ENCODE measurements at places on chromosomes 11 and 22.

DNA sequence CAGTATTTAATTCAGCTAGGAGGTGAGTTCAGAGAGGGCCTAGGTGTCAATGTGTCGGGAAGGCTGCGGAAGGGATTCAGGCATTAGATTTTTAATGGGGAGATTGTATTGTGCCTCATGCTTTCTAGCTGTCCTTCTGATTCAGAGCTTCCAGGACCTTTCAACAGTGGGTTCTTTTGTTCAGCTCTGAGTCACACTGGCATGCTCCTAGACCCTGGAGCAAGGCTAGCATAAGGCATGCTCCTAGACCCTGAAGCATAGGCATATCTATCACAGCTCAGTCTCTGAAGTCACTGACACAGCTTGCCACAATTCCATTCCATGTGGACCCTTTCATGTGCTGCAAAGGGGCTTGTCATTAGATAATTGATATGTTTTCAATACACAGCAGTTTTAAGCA, 396.9 kb downstream of the RAB38 start:
- DNase-seq: no peak

DNA sequence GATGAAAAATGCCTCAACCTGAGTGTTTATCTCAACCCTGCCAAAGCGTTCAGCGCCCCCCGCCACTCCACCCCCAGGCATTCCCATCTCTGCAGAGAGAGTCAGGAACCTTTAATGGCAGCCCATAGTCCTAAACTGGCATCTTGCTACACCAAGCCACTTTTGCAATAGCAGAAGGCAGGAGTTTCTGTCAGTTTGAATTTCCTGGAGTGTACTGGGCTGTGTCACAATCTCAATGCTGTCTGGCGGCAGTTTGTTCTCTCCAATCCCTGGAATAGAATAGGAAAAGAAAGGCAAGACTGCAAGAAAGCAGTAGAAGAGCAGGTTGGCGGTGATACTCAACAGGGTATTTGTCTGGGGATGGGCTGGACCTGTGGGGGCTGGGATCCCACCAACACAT, 32.9 kb upstream of the FLI1 start:
- DNase-seq: no peak

DNA sequence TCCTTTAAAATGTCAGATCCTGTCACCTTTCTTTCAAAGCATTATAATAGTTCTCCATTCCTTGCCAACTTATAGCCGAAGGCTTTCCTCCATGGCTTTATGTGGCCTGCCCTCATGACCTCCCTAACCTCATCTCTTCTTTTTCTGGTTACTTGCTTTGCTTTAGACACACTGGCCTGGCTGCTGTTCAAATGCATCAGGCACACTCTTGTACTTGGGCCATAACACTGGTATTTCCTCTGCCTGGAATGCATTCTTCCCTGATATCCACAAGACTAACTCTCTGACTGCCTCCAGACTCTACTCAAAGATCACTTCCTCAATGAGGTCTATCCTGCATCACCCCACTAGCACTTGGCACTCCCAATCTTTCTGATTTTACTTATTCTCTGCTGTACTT, 710.3 kb downstream of the KCNA4 start:
- DNase-seq: peak; percentile 87

DNA sequence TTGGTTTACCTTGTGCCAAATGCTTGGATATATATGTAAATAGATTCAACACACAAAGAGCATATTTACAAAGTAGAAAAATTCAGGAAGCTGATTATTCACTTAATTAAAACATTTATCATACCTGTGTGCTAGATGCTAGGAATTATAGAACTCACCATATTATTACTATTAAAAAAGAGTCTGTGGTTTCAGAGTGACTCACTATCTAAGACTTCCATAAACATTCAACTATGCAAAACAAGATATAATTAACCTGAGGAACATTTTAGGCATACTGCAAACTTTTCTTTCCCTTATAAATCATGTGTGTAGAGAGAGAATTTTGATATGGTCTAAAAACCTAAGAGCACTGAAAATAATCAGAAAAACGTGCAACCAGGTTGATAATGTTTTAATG, 27.3 kb downstream of the CTSC start:
- no peak for DNase-seq

GRCh38 chr11:47328449-47329390, 23.8 kb downstream of the MYBPC3 start:
- DNase-seq: no peak

GRCh38 chr11:97237151-97237550, 847.3 kb downstream of the JRKL start:
- no peak for DNase-seq
